ENCODE measurements at places on chromosomes 6 and 20.

- DNase-seq, result no peak
These were observed 782 bp upstream of the PCMTD2 start for GRCh38 chr20:64254571-64255360.

GRCh38 chr6:162068340-162068739, 659.2 kb downstream of the PRKN start:
- DNase-seq, result no peak

DNA sequence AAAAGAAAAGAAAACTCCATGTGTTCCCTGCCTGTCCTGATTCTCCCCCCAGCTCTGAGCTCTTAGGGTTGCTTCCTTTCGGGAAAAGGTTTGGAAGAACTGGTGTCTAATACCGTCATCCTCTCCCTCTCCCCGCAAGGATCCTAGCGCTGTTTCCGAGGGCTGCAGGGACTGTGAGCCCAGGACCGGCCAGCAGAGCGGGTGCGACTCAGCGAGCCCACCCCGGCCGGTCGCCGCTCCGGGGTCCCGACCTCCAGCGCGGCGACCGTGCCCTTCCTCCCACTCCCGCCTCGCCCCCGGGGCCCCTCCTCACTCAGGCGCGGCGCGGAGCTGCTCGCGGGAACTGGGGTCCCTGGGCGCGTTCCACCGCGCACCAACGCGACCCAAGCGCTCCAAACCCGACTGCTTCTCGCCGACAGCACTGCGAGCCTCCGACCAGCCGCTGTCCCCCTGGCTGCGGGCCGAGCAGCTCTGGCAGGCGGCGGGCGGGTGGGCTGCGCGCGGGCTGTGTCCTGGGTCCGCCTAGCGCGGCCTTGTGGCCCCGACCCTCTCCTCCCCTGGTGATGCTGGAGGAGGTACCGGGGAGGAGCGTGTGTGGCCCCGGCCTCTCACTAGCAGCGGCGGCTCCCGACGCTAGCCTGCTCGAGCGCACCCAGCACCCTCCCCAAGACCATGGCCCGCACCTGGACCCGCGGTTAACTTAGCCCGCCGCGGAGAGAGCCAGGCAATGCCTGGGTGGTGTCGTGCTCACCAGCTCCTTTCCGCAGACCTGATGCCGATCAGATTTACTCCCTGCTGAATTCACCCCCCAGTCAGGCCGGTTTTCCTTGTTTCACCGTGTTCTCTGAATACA, at the start of gene PLA2G7:
Gene PLA2G7, minus strand, starts transcription at position 509 of the 853 bp plus-strand sequence. CDS start 12,484 bp downstream, outside the sequence.
- DNase-seq, result peak; percentile 55

DNA sequence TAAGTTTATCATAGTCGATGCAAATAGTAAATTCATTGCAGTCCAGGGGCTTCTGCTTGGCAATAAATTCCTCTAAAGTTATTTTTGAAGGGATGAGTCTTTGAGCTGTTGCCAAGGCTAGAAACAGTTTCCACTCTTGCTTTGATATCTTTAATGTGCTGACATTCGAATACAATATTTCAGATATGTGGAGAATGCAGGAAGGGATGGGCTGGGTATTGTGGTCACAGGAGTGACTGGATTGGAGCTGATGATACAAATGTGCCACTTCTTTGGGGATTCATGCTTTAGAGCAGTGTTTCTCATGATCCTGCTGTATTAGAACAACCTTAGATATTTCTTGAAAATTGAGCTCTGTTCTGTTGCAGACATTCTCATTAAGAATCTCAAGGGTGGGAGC, 139.0 kb downstream of the PRDM13 start:
- DNase-seq, result no peak

DNA sequence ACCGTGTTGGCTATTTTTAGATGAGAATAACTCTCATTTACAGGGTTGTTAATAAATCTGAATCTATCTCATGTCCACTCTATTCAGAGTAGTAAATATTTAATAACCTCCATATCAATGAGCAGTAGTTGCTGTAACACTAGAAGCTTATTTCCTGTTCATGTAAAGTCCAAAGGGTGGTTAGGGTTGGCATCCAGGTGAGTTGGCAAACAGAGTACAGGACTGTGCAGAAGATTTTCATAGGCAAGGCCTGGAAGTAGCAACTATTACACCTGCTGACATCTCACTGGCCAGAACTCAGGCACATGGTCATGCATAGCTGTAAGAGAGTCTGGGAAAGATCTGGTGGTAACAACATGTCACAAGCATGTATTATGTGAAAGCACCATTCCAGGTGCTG, 147.5 kb downstream of the PHF3 start:
- no peak for DNase-seq

GRCh38 chr6:54710456-54710855, 136.1 kb upstream of the FAM83B start:
- no peak for DNase-seq

DNA sequence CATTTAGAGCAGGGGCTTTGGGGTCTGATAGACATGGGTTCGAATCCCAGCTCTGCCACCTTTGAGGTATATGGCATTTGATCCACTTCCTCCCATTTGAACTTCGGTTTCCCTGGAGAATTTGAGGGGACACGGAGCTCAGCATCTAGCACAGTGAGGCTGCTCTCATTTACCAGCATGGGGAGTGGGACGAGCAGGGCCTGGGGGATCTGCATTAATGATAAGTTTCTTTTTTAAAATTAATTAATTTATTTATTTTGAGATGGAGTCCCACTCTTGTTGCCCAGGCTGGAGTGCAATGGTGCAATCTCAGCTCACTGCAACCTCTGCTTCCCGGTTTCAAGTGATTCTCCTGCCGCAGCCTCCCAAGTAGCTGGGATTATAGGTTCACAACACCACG, 52.6 kb downstream of the VSTM2L start:
- DNase-seq, result no peak

DNA sequence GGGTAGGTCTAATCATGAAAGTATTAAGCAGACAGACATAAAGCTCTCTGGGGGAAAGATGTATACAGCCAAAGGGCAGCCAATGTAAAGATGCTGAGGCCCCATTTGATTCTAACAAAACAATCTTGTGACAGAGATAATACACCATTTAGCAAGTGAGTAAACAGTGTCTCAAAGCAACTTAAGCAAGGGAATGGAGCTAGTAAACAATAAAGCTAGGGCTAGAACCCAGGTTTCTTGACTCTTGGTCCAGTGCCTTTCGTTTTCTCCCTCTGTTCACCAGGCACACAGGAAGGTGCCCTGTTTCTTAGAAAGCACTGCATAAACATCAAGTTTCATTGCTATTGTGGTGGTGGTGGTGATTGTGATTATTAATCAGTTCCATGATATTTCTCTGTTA, 5.1 kb downstream of the ELOVL2 start:
- DNase-seq, result no peak

DNA sequence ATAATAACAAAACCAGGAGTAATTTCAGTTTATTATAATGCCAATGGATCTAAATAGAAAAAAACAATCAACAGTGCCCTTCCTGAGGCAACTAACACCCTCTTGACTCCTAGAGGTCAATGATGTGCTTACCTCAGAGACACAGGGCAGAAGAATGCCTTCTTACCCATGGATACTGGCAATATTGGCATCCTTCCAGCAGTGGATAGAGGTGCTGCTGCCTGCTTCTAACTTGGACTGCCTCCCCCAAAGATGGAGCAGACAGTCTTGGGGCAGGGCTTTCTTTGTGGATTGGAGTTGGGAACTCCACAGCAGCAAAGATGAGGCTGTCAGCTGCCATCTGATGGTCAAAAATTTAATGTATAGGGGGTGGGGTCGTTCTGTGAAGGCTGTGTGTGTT, 78.7 kb downstream of the AK9 start:
- no peak for DNase-seq

- DNase-seq, result no peak
These were observed 71.9 kb downstream of the NOL4L start for GRCh38 chr20:32513031-32513866.

DNA sequence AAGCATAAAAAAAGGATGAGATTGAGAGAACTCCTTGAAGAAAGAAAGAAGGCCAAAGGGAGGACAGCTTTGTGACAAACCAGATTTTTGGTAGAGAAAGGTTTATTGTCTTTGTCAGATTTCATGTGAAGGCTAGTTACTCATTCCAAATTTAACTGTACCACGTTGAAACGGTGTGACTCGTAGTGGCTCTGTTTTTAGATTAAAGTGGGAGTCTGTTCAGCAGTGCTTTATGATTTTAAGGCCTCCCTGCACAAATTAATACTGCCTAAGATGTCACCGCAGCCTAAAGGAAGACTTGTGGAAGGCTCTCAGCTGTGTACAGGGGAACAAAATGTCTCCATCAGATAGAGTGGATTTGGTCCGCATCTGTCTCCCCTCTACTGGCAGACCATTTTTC, 35.9 kb downstream of the CDC40 start:
- DNase-seq, result no peak

- no peak for DNase-seq
These were observed 9.4 kb upstream of the CCN2 start for GRCh38 chr6:131960371-131961133.

DNA sequence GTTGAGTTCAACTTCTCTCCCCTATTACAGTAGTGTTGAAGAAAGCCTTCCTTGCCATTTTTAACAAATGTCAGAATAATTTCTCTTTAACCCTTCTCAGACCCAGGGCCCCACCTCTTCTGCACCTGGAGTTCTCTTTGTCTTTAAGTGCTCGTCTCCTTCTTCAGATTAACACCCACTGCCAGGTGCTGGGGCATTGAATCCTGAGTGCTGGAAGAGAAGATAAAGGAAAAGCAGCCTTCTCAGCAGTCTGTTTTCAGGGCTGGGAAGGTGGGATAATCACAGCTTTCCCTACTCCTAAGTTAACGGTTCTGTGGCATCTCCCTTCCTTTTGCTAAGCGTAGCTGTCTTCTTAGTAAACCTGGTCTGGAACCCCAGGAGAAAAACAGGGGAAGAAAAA, 114.6 kb upstream of the TAB2 start:
- DNase-seq, result no peak

DNA sequence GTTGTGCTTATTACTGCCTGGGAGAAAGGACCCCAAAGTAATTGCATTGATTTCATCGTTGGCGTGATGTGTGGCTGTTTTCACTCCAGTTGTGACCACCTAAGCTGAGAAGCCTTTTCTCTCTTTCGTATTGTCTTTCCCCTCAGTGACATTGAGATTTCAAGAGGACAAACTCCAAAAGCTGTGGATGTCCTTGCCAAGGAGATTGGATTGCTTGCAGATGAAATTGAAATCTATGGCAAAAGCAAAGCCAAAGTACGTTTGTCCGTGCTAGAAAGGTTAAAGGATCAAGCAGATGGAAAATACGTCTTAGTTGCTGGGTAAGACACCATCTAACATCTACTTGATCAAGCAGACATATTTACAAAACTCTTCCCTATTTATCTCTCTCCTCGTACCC, 60.5 kb downstream of the MTHFD1L start:
- no peak for DNase-seq

GRCh38 chr6:124947971-124948451, 14.2 kb upstream of the RNF217 start:
- DNase-seq, result peak; percentile 27

- DNase-seq, result no peak
These were observed 255.6 kb upstream of the TAB2 start for GRCh38 chr6:149061930-149062329.

DNA sequence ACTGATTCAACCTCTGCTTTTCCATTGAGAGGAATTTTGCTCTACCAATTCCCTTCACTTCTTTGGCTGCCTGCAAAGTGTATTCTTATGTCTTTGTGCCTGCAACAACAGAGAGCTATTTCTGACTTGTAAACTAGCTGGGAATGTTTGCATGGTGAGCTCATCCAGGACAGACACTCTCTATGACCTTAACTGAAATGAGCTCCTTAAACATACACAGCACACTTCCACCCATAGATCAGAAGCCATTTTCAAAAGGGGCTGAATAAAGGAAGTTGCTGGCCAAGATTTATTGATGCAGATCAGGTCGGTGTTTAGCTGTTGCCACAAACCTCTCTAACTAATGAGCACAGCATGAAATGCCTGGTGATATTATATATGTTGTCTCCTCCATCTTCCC, 377.7 kb downstream of the BTBD9 start:
- no peak for DNase-seq

DNA sequence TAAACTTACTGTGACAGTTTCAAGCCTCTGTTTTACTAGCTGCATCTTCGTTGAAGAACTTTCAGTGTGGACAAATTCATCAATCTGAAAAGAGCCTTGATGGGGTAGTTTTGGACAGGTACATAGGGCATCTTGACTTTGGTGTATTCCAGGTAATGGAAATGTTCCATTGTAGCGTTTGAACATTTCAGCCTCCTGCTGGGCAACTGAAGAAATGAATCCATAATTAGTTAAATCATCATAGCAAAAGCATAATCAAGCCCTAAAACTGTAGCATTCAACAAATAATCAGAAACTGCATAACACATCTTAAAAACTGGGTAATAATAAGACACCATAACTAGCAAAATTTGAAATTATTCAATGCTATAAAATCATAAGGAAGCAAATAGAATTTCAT, 86.2 kb downstream of the AHI1 start:
- DNase-seq, result no peak

- DNase-seq, result no peak
These were observed 2.6 kb downstream of the RAB44 start for GRCh38 chr6:36700071-36700812.

- no peak for DNase-seq
These were observed 65.5 kb downstream of the SOBP start for GRCh38 chr6:107555449-107555848.

- no peak for DNase-seq
These were observed 7.8 kb downstream of the UBE3D start for GRCh38 chr6:83057705-83058321.

DNA sequence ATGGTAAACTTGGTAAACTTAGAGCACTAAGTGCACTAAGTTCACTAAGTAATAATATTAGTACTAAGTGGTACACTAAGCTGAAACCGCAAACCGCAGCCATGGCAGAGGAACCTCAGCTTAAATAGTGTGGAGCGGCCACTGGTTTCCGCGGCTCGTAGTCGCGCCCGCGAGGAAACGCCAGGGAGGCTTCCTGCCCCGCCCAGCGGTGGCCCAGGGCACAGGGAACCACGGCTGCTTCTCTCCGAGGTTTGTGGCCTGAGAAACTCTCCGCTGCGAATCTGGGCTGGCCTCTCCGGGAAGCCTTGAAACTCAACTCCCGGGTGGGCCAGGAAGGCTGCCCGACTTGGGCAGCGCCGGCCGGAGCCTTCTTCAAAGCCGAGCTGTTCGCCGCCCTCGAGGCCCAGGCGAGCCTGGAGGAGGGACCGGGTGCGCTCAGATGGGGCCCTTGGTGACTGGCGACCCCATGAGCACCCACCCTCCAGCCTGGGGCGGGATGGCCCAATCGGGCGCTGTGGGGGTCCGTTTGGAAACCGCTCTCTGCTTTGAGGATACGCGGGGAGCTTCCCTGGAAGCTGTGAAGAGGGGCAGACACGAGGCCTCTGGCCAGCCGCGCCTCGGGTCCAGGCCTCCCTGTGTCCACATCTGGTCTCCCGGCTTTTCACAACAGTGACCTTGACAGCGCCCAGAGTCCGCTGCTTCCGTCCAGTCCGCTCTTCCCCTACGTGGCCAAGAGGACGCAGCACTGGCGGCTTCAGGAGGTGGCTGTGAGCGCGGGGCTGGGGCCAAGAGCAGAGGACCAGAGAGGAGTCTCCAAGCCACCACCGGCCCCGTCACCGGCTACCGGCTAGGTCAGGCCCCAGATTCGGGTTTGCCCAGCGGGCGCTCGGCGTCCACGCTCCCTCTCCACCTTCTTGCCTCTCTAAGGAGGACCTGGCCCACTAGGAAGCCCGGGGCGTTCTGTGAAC, 25.4 kb upstream of the HLA-E start:
- DNase-seq, result peak; percentile 71

Data from suppressor macrophage treated with lipopolysaccharide for 1 hour (primary cell).